ENCODE measurements at places on chromosomes 1 and 21.

DNA sequence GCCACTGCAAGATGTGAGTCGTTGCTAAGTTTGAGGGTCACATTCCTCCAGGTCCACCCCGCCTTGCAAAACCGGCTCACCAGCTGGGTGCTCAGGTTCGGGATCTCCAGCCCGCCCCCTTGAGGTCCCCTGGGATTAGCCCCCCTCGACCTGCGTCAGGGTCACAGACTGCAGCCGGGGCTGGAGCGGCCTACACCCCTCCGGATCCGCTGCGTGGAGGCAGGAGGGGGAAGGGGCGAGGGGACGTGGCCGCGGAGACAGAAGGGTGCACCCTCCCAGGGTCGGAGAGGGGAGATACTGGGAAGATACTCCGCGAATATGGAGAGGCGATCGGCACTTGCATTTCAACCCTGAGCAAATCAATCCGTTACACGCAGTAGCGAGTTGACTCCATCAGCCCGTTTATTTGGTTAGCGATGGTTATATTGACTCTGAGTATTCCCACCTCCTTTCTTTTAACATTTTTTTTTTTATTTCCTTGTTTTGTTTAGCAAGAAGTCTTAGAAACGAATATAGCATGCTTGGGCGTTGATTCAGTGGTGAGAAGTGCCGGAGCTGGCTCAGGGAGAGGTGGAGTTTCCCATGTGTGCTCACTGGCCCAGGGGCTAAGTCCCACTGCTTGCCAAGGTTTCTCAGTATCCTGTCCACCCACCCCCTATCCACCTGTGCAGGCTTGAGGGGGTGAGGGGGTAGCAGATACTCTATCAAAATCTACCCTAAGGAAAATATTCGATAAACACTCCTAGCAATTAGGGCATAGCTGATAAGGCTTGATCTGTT is 997 bp downstream of the IFNAR2 start:
- DNase-seq: peak; percentile 60

GRCh38 chr21:31317688-31318087 is 26.4 kb downstream of the TIAM1 start:
- DNase-seq: no peak

GRCh38 chr1:41361495-41362356 is 492 bp downstream of the FOXO6 start:
- DNase-seq: no peak

DNA sequence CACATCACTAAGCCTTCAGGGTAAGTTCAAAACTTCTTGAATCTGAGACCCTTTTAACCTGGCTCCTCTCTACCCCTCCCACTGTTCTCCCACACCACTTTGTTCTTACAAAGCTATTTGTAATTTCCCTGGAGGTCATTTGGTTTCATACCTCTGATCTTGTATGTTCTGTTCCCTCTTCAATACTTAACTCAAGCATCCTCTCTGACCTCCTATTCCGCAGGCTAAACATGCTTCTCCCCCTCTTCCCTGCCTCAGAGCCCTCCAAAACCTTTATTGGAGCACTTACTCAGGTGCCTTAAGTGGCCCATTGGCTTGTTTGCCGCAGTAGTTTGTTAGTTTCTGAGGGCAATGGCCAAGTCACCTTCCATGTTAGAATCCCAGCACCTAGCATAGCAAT is 54.8 kb downstream of the SSX2IP start:
- no peak for DNase-seq

DNA sequence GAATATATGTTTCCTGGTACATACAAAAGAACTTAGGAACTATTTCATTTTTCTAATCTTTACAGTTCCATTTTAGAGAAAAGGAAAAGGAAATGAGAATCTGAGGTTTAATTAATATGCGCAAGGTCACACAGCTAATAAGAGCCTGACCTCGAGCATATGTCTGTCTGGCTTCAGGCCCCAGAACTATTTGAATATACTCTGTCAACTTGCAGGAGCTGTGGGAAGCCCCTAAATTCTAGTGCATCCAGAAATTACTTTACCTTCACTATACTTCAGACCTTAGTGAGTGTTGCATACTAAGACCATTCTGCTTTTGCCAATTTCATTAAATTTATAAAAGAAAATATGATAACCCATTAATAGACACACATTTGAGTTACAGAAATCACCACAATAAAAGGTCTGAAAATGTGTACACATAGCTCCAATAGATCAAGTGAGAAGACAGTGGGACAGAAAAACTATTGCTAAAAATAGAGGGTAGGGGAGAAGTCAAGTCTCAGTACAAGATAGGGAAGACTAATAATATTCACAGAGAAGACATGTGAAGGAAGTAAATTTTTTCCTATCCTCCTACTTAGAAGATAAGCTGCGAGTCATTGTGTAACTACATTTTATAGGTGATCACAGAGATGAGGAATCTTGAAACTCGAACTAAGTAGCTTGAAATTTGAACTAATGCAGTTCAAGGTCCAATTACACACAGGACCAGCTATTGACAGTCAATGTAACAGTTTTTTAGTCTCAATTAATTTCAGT is 3.8 kb downstream of the RGS13 start:
- DNase-seq: peak; percentile 85

GRCh38 chr1:5580926-5581325 is 411.3 kb downstream of the NPHP4 start:
- no peak for DNase-seq

DNA sequence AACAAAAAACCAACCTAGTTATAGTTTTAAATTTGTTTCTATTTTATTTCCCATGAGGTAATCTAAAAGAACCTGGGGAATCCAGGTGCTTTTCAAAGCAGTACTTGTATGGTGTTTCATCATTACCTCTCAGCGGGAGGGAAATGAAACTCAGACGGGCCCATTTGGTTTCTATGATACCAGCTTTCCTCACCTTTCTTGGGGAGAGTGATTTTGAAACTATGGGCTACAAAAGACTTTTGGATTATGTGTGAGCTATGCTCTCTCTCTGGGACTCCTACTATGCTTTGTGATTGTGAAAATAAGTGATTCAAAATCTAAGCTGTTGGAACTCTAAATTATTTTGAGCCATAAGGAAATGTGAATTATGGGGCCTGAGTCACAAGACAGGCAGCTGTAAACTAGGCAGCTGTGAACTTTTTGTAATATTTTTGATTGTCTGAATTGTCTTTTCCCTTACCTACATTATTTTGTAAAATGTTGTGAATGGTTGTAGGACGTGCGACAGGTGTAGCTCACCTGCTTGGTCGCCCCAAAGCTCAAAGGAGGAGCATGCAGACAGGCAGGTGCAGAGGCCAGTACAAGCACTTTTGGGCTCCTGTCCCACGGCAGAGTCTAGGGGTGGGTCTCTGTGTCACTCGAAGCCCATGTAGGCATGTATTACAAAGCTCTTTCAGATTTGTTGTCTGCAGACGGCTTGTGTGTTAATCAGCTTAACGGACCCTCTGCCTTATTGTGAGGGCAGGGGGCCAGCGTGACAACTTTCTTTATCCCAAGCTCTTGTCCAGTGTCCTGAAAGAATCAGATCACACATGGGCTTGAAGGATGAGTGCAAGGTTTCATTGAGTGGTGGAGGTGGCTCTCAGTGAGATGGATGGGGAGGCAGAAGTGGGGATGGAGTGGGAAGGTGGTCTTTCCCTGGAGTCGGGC is 64.8 kb upstream of the BACH1 start:
- peak; percentile 34 for DNase-seq

DNA sequence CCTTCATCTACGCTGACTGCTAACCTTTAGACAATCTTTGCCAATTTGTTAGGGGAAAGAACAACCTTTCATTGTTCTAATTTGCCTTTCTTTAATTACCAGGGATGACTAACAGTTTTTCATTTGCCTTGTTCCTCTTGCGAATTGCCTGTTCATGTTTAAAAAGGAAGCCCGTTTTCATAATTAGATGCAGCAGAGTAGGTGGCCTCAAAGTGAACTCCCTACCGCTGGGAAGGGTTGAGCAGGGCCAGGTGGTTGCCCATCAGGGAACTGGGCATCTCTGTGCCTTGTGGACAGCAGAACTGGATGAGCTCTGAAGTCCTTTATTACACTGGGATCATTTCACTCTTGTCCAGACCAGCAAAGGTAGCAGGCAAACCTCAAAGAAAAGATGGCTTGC is 59.0 kb downstream of the HIVEP3 start:
- no peak for DNase-seq

- no peak for DNase-seq
Measured at GRCh38 chr1:245291351-245291750, 136.6 kb downstream of the KIF26B start.

DNA sequence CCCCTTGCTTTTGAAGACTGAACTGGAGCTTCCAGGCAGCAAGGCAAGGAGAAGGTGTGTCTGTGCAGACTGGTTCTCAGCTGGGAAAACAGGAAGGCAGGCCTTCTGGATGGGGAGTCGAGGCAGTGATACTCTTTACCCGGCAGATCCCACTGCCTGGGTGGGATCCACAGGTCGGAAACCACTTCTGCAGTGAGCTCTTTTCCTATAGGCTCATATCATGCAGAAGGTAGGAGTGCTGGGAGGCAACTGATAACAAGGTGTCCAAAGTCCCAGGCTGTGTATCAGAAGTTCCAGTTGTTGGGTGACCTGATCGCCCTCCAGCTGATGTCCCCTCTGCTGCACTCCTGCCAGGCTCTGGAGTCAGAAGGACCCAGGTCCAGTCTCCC is 17.1 kb downstream of the ACOT11 start:
- no peak for DNase-seq

GRCh38 chr1:208766832-208767231 is 522.6 kb upstream of the PLXNA2 start:
- no peak for DNase-seq

GRCh38 chr1:110130989-110131388 is 18.7 kb downstream of the UBL4B start:
- no peak for DNase-seq

GRCh38 chr1:156860628-156861423 is at the start of gene NTRK1:
Gene NTRK1, plus strand, starts transcription at chr1:156860865. Its CDS starts 70 bp downstream, at chr1:156860935.
- peak; percentile 43 for DNase-seq

DNA sequence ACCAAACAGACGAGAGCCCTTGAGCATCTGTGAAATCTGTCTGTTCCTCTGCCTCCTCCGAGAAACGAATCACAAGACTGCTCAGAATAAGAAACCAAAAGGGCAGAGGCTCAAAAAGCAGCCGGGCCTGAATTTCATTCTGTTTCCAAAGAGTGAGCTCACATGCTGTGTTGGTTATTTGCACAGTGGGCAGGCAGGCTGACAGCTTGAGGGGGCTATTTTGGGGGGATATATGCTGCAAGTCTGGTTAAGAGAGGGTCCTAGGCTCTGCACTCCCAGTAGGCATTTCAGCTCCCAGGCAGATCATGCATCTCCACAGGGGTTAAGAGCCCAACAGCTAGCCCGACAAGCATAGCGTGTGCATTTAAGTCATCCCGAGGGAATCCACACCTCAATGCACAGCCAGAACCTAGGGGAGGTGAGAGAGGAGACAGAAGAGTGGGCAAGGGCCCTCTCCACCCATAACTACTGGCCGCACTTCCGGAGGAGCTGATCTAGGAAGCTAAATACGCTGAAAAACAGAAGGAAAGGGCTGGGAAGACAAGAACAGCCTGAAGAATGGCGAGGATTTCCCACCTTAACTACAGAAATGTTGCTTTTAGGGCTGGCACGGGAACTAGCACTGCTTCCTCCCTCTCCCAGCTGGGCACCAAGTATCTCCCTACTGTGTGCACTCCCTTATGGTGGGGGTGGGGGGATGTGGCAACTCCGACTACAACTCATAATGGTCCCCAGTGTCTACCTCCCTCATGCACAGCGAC is 3.7 kb downstream of the PGBD5 start:
- no peak for DNase-seq

- peak; percentile 43 for DNase-seq
Measured at GRCh38 chr1:80989455-80989854, 811.3 kb upstream of the ADGRL2 start.

GRCh38 chr1:35175098-35175576 is 17.8 kb downstream of the SFPQ start:
- DNase-seq: no peak

DNA sequence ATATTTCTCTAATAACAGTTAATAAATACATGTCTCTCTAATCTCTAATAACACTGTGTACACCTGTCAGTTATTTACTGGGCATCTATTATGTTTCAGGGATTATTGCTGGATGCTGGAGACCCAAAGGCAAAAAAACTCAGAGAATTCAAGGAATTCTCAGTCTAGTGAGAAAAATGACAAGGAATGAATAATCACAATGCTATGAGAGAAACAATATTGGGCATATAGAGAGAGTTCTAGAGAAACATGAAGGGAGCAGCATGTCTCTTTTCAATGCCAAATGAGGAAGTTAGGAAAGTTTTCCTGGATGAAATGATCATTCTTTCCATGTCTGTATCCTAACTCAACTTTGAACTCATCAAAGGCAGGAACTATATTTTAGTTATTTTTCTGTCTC is 82.8 kb downstream of the TNFSF18 start:
- peak; percentile 42 for DNase-seq

DNA sequence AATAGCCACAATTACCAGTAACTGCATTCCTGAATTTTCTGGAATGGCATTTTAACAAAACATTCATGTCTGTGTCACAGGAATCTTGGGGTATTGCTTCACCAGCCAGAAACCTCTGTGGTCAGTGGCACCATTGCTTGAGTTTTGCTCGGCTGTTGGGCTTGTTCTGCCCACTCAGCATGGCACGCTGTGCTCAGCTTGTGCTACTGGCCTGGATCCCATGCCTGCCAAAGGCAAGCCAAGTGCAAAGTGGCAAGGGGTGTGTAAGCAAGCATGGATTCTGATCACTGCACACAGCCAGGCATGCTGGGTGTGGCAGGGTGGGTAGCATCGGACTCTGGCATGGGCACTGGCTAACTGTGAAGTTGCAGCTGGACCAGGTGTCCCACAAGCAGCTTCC is 1150.9 kb downstream of the MRPL39 start:
- DNase-seq: peak; percentile 10

GRCh38 chr1:53345996-53346813 is 18.3 kb upstream of the LRP8 start:
- DNase-seq: no peak

- no peak for DNase-seq
Measured at GRCh38 chr21:45450423-45451090, 45.6 kb downstream of the COL18A1 start.

Measured in fibroblast of skin of right biceps (primary cell).